GM13976 (cell line): ENCODE measurements at places on chromosomes 2 and 18.

GRCh38 chr2:31324016-31324633, 90.2 kb downstream of the EHD3 start:
- peak; percentile 60 for DNase-seq

GRCh38 chr2:33660416-33661123, 61.5 kb upstream of the FAM98A start:
- no peak for DNase-seq

DNA sequence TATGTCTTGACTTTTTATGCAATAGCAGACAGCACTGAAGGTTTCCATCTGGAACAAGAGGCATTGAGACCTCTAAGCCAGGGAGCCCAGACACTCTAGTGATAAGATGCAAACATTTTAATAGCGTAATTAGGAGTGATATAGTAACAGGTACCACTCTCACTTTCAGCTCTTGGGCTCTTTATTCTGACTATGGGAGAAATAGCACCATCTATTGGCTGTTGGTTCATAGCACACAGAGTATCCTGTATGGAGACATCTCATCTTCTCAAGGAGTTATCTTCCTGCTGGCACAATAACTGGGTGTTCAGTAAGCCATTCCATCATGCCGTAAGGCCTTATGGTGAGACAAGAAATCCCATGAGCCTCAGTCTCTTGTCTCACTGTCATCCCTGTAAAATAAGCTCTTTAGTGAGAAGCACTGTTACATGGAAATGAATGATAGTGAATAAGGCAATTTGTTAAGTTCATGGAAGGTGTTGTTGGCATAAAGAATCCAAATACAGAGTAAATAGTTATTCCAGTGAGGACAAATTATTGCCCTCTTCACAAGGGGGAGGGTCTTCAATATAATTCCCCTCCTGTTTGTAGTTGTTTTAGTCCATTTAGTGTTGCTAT, 48.3 kb downstream of the THUMPD2 start:
- peak; percentile 42 for DNase-seq

GRCh38 chr18:55504808-55505207, 83.2 kb downstream of the TCF4 start:
- DNase-seq: no peak

DNA sequence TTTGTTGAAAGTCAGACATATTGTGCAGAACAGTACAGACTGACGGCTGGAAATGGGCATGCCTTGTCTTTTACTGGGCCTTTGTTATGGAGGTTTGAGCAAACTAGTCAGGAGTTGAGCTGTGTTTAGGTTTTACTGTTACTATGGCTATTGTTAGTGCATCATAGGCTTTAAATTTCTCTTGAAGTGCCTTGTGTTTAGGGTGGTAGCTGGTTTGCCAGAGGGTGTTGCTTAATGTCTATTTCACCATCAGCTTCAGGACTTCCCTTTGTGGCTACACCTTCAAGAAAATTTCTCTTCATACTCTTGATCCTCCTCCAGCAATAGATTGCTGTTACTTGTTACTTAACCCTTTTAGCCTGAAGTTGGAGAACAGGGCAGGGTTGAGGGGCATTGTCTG, 104.6 kb downstream of the CAPN13 start:
- no peak for DNase-seq

DNA sequence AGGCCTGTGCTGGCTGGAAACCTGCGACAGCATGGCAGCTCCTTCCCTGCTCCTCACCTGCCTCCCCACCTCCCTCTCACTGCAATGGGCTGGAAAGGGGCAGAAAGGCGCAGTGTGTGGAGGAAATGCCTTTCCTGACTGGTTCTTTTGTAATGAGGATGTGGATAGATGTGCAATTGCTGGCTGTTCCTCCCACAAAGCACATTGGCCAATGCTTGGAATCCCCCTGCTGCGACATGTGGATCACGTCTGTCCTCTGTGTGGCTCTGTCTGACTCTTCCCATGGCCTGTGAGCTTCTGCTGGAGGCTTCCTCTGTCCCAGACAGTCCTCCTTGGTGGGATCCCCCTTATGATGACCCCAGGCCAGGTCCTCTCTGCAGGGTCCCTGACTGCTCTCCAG, 172.5 kb downstream of the NCK2 start:
- no peak for DNase-seq

DNA sequence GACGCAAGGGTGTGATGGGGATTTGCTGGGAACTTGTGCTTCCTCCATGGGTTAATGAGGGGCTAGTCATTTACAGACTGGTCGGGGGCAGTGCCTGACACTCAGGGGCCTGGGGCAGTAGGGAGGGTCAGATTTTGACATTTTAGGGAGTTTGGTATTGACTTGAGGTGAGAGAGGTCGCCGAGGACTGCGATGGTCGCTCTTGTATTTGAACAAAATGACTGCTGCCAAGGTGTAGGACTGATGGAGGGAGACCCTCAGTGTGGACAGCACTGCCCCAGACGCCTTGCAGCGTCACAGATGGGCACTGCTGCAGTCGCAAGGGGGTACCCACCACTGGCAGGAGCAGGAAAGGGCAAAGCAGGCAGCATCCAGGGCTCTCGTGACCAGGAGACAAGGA, 182.9 kb downstream of the RTP5 start:
- DNase-seq: no peak

GRCh38 chr18:48075707-48076093, 145.2 kb upstream of the SMAD2 start:
- no peak for DNase-seq

DNA sequence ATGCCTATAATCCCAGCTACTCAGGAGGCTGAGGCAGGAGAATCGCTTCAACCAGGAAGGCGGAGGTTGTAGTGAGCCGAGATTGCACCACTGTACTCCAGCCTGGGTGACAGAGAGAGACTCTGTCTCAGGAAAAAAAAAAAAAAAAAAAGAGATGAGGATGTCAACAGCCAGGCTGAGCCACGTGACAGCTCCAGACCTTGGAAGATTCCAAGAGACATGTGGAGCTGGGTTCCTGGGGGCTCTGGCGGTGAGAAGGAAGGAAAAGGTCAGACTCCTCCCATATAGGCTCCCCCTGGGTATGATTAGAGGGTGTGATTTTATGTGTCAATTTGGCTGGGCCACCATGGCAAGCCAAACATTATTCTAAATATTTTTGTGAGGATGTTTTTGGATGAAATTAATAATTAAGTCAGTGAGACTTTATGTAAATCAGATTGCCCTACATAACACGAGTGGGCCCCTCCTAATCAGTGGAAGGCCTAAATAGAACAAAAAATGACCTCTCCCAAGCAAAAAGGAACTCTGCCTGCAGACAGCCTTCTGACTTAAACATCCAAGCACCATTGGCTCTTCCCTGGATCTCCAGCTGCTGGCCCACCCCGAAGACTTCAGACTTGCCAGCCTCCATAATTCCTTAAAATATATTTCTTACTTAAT, 81.6 kb downstream of the MRO start:
- DNase-seq: no peak

DNA sequence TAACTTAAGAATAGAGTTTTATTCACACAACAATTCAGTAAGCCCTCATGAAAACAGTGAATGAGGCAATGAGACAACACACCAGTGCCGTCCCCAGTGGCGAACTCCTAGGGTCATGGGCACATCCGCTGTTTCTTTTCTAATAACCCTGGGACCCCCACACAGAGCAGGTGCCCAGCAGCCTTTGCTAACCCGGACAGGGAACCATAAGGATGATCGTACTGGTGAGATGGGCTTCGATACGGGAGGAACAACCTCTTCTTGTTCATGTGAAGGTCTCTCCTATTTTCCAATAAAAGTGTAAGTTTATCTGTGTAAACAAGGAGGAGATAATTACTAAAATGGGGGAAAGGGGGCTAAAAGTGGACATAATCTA, 97.4 kb upstream of the MGAT4A start:
- no peak for DNase-seq

GRCh38 chr2:12762976-12763375, 46.2 kb downstream of the TRIB2 start:
- no peak for DNase-seq

DNA sequence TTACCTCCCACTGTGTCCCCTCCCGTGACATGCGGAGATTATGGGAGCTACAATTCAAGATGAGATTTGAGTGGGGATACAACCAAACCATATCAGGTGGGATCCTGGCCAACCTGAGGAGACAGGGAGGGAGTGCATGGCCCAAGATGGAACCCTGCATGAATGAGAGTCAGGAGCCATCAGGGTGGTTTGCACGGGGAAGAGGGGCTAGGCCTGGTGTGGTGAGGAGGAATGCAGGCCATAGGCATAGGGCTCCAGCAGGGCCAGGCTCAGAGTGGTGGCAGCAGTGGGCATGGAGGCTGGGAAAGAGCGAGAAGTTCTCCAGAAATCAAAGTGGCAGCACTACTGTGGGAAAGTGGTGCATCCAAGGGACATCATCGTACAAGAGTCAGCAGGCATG, 74.0 kb upstream of the BCL2L11 start:
- DNase-seq: no peak

DNA sequence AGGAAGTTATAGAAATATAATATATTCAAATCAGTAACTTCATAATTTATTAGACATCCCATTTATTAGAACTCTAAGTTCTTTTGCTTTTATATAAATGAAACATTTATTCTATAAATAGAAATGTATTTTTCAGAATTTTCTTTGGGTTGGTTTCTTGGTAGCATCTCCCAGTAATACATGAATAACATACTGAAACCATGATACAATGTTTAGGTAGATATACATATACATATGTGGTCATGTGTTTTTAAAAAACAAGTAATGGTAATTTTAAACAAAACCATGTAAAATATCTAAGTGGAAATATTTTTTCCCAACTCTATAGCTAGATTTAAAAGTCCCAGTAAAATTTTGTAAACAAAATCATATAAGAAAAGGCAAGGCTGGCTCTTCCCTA, 36.9 kb downstream of the WIPF1 start:
- no peak for DNase-seq

DNA sequence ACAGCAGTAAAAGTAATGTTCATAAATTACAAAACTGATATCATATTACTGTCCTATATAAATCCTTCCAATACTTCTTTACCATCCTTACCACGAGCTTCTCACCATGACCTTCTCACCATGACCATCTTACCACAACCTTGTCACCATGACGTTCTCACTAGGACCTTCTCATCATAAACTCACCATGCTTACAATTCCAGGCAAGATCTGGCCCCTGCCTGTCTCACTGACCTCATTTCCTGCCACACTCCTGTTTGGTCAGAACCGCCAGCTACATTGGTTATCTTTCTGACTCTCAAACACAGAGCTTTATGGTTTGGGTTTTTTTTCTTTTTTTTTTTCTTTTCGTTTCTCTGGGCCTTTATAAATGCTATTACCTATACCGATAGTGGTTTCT, 827.6 kb downstream of the RNF144A start:
- DNase-seq: no peak

DNA sequence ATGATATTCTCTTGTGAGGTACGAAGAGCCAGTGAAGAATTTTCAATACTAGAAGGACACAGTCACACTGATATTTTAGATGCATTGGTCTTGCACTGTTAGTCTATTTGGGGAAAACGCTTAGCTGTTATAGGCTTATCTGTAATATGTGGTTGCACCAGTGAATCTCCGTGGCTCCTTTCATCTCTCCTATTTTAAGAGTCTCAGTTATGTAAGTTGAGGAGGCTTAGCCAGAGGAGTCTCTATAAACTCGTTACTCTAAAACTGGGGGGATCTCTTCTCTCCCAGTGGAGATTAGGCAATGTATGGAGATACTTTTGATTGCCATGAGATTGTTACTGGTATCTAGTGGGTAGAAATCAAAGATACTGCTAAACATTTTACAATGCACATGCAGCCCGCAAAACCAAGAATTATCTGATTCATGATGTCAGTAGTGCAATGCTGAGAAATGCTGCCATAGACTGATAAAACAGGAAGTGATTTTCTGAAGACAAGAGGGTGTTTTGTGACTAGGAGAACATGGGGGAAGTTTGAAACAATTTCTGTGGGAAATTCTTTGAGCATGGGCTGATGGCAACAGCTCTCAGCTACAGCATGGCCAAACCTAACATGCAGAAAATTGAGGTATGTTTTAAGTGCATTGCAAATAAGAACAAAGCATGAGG, 339.1 kb downstream of the SOX11 start:
- no peak for DNase-seq

GRCh38 chr18:9839853-9840252, 45.9 kb upstream of the TXNDC2 start:
- no peak for DNase-seq

DNA sequence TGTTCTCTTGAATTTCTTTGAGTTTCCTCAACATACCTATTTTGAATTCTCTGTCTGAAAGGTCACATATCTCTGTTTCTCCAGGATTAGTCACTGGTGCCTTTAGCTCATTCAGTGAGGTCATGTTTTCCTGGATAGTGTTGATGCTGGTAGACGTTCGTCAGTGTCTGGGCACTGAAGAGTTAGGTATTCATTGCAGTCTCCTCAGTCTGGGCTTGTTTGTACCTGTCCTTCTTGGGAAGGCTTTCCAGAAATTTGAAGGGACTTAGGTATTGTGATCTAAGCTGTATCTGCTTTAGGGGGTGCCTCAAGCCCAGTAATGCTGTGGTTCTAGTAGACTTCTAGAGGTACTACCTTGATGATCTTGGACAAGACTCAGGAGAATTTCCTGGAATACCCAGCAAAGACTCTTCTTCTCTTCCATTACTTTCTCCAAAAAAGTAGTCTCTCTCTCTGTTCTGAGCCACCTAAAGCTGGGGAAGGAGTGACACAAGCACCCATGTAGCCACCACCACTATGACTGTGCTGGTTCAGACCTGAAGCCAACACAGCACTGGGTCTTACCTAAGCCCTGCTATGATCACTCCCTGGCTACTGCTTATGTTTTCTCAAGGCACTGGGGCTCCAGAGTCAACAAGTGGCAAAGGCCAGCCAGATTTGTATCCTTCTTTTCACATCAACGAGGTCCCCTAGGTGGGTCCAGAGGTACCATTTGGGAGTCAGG, 852.0 kb downstream of the BCL11A start:
- no peak for DNase-seq

DNA sequence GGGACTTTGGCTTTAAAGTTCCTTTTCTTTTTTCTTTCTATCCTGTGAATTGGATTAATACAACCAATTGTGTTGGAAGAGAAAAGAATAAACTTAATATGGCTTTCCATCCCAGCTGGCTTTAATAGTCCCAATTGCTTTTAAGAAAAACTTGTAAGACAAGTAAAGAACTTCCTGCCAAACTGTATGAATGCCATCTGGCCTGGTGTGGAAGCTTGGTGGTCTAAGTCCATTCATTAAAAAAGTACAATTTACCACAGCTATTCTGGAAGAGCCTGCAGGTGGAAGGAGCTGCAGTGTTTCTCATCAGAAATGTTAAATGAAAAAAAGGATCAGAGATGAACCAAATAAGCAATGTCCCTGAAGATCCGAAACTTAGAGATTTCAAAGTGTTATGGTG, 103.9 kb downstream of the KLHL14 start:
- DNase-seq: no peak

GRCh38 chr18:58541789-58542425, 87.0 kb downstream of the ALPK2 start:
- peak; percentile 47 for DNase-seq

DNA sequence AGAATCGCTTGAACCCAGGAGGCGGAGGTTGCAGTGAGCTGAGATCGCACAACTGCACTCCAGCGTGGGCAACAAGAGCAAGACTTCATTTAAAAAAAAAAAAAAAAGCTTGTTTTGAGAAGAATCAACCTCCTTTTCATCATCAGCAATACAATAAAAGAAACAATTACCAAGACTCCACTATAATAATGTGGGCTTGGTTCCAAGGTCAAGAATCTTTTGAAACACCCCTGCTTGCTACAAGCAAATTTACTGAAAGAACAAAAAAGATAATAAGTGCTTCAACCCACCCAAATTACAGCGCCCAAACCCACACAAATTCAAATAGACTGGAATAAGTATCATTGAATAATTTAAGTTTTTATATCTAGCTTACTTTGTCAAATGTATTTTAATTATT, 33.6 kb upstream of the MAPRE3 start:
- no peak for DNase-seq

GRCh38 chr2:231541645-231542044, 11.4 kb upstream of the NMUR1 start:
- no peak for DNase-seq
